NCI-H2029 (cell line): ENCODE measurements at places on chromosomes 12 and 14.

DNA sequence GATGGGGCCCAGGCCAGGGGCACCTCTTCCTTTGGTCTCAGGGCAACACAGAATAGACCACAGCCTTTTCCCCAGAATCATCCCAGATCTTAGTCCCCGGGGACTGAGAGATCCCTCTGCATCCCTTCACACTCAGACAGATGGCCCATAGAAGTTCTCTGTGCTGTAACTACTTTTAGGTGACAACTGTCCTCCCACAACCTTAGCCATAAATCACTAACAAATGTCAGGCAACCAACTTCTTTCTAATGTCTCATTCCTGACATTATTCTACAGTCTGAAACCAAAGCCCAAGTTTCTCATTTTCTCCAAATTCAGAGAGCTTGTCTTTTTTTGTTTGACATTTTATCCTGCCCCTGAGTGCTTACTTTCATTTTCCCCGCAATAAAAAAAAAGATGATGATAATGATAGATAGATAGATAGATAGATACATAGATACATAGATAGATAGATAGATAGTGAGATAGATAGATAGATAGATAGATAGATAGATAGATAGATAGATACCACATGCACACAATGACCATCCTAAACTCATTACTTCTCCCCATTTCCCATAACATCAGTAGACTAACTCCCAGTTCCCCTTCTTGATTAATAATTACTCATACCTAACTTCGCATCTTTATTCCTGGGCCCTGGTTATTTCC, 28.6 kb downstream of the DUSP6 start:
- DNase-seq, result no peak

DNA sequence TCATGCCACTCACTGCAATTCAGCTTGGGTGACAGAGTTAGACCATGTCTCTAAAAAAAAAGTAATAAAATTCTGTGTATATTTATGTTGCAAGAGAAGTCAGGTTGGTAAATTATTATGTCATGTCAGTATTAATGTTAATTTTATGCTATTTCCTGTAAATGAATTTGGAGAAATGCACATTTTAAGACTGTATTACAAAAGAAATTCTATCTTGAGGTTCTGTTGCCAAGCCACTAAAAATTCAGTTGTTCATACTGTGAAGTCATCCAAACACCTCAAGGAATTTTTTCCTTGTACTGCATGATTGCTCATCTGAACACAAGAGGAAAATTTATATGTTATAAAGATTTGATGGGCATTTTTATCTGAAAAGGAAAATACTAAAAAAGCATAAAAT, 23.3 kb upstream of the HMGA2 start:
- no peak for DNase-seq

GRCh38 chr14:31418440-31418839, 1.9 kb downstream of the HEATR5A start:
- DNase-seq, result no peak

GRCh38 chr12:114628199-114628598, 55.8 kb downstream of the TBX3 start:
- no peak for DNase-seq

- DNase-seq, result no peak
These were observed 88.5 kb downstream of the PAPLN start for GRCh38 chr14:73325630-73326299.

DNA sequence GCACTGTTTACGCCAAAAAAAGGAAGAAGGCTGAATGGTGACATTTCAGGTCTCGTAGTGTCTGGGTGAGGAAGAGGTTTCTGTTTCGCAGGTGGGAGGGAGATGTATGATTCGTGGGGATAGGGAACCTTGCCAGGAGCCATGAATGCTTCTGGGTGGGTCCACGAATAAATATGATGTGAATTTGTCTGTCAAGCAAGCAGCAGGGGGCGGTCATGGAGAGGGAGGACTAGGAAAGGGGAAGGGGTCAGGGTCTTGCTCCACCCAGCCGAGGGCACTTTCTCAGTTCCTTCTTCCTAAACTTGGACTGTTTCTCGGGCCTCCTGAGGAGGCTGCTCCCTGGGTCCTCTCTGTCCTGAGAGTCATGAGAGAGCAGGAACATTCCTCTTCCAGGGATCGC, 72.5 kb downstream of the LGMN start:
- DNase-seq, result no peak

GRCh38 chr14:101072531-101072930, 169.0 kb upstream of the RTL1 start:
- no peak for DNase-seq

DNA sequence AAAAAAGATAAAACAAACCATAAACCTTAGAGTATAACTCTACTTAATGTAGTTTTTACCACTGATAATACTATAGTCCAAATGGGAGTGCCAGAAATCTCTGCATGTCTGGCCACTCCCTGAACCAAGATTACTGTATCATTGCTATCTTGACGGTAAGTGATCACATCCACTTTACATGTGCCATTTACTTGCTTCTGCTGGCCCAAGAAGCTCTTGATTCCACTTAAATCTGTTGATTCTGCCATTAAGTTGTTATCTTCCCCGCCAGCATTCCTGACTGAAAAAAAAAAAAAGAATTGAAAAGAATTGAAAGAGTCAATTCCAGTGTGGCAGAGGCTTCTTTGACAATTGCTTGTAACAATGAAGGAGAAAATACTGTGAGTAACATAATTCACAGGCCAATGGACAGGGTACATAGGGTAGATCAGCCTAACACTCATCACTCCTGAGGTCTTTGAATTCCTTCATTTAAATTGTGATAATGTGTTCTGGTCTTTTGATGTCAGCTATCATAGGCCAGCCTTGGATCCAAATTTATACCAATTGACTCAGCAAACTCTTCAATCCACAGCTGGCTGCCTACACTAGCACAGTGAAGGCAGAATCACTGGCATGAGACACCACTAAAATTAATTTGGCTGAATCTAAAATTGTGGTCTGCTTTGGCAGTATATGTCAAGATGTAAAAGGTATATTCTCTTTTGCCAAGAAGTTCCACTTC, 665.2 kb upstream of the FLRT2 start:
- DNase-seq, result no peak
